Karpas-422 (cell line): ENCODE measurements at places on chromosomes 3 and 15. TPM values are rescaled to one million over a fixed set of nuclear protein-coding genes. Genes with fewer than 3 reads are reported as not detected.
A peak's percentile ranks its signal among the peaks of the same experiment; 100 is the strongest.

GRCh38 chr15:87570206-87570605, 686.3 kb downstream of the NTRK3 start:
- no peak overlapping the region for H3K4me3 ChIP-seq
- no peaks in the 10 kb centered on the region for H3K4me1 ChIP-seq
- DNase-seq = no peak
- H3K27me3 ChIP-seq = no peaks in the 10 kb centered on the region
- H3K27ac ChIP-seq = no peak overlapping the region

DNA sequence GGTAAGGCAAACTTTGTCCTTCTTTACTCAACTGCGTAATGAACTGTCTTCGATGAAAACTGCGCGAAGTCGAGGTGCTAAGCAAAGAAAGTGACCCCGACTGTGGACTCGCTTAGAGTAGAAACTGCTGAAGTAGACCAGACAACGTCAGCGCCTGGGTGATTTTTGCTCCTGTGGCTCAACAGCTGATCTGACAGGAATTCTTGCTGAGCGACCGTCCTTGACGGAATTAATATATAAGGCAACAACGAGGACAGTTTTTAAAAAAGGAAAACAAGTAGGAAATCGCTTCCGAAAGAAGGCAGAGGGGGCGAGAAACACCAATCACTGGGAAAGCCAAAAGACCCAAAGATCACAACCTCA, 541 bp downstream of the RPS27L start:
- H3K27me3 ChIP-seq = no peaks in the 10 kb centered on the region
- peaks cover 10% of the 10 kb centered on the region; the same call in 1 of the 2 replicates for H3K36me3 ChIP-seq
- H3K4me3 ChIP-seq = peak overlapping the region; percentile 98
- peaks cover 17% of the 10 kb centered on the region for H3K4me1 ChIP-seq
- H3K27ac ChIP-seq = peak overlapping the region; percentile 44

DNA sequence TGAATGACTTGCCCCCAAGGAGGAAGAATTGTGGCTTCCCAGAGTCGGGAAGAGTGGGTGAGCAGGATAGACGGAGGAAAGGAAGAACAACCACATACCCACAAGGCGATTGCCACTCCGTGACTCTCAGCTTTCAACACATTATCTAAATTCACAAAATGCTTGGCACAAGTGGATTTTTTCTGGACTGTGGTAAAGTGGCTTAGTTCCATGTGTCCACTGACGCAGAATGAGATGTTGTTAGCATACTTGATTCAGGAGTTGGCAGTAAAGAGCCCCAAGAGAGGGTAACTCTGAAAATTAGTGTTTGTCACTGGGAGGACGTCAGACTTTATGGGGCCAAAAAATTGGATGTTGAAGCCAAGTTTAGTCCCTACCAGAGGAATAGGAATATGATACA, 198.8 kb upstream of the CTNNB1 start:
- H3K27me3 ChIP-seq = no peaks in the 10 kb centered on the region
- H3K4me1 ChIP-seq = no peaks in the 10 kb centered on the region
- no peak overlapping the region for H3K27ac ChIP-seq

- no peak overlapping the region for H3K4me3 ChIP-seq
- H3K36me3 ChIP-seq = peaks cover 4% of the 10 kb centered on the region; the same call in 1 of the 2 replicates
- H3K4me1 ChIP-seq = peaks cover 49% of the 10 kb centered on the region
- no peak for DNase-seq
Measured at GRCh38 chr15:55322467-55322866, 3.4 kb downstream of the PIGB start.

- no peak overlapping the region for H3K27ac ChIP-seq
- H3K4me1 ChIP-seq = no peaks in the 10 kb centered on the region
- DNase-seq = no peak
Measured at GRCh38 chr3:10432931-10433330, 72.5 kb downstream of the ATP2B2 start.

- H3K4me1 ChIP-seq = no peaks in the 10 kb centered on the region
- H3K27ac ChIP-seq = no peak overlapping the region
- no peak overlapping the region for H3K4me3 ChIP-seq
- no peaks in the 10 kb centered on the region for H3K27me3 ChIP-seq
- peak; percentile 90 for DNase-seq
- no peaks in the 10 kb centered on the region for H3K36me3 ChIP-seq
Measured at GRCh38 chr3:155701882-155702465, 42.9 kb downstream of the PLCH1 start.

- DNase-seq = no peak
- no peaks in the 10 kb centered on the region for H3K27me3 ChIP-seq
- H3K4me3 ChIP-seq = no peak overlapping the region
- H3K27ac ChIP-seq = no peak overlapping the region
- peaks cover 53% of the 10 kb centered on the region for H3K36me3 ChIP-seq
Measured at GRCh38 chr3:70981231-70981880, 602.2 kb downstream of the FOXP1 start.

DNA sequence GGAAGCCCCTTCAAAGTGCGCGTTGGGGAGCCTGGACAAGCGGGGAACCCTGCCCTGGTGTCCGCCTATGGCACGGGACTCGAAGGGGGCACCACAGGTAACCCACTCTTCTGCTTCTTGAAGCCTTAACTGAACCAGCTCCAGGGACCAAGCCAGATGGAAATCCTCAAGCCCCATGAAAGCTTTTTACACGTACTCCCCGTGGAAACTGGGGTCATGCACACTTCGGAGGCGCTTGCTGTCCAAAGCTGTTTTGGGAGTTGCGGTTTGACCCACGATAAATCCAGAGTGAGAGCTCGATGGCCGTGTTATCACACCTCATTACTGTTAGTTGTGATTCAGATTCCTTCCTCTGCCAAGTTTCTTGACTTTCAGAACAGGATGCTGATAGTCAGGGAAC, 47.5 kb downstream of the DNASE1L3 start:
- no peaks in the 10 kb centered on the region for H3K36me3 ChIP-seq
- H3K4me1 ChIP-seq = no peaks in the 10 kb centered on the region
- H3K4me3 ChIP-seq = no peak overlapping the region
- no peaks in the 10 kb centered on the region for H3K27me3 ChIP-seq
- no peak for DNase-seq

- peak; percentile 53 for DNase-seq
- no peak overlapping the region; the same call in 1 of the 2 replicates for H3K27ac ChIP-seq
- no peak overlapping the region for H3K4me3 ChIP-seq
- no peaks in the 10 kb centered on the region for H3K27me3 ChIP-seq
- H3K36me3 ChIP-seq = no peaks in the 10 kb centered on the region; the same call in 1 of the 2 replicates
Measured at GRCh38 chr3:40109641-40110490, 199.6 kb upstream of the EIF1B start.

GRCh38 chr3:188926111-188926510, 245.7 kb upstream of the TPRG1 start:
- no peaks in the 10 kb centered on the region for H3K36me3 ChIP-seq
- no peak for DNase-seq
- no peaks in the 10 kb centered on the region for H3K27me3 ChIP-seq

- H3K4me1 ChIP-seq = no peaks in the 10 kb centered on the region
- no peak for DNase-seq
- H3K36me3 ChIP-seq = no peaks in the 10 kb centered on the region
- no peak overlapping the region for H3K27ac ChIP-seq
- no peaks in the 10 kb centered on the region for H3K27me3 ChIP-seq
Measured at GRCh38 chr3:48402281-48402732, 27.6 kb downstream of the PLXNB1 start.

DNA sequence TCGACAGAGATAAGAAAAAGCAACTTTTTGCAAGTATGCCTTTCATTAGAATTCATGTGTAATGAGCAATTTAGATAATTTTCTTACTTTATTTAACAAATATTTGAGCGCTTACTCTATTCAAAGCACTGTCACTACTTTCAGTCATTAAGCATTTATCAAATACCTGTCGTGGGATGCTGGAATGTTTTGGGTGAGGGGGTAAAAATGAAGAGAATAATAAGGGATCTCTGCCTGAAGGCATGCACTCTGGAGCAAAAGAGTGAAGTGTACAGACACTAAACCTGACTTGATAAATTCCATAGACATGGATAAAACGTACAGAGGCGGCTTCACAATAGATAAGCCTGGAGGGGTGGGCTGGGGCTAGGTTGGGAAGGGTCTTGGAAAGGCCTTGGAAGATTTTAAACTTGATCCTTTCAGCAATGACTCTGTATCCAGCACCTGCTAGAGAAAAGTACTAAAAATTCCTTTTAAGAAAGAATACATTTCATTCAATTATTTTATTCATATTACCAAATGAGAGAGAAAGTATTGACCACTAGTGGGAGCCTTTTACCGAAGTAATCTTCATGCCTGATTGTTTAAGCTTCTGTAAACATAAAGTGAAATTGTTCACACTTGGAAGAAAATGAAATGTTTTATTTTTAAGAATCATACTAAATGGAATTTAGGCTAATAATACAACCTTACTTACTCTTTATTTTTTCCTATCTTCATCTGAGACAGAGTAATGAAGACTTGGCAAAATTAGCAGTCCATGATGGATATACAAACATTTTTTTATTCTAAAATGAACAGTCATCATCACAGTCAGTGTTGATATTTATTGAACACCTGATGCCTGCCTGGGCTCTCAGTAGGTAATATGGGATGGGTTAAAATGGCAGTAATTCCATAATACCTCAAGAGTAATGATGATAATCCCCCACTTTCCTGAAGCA, 113.2 kb downstream of the PPP2R3A start:
- no peak overlapping the region for H3K27ac ChIP-seq
- peak; percentile 63 for DNase-seq
- H3K36me3 ChIP-seq = no peaks in the 10 kb centered on the region

- H3K36me3 ChIP-seq = no peaks in the 10 kb centered on the region
- no peaks in the 10 kb centered on the region for H3K27me3 ChIP-seq
- H3K27ac ChIP-seq = peak within 1 kb of the TSS; percentile 60
- peaks cover 57% of the 10 kb centered on the region for H3K4me1 ChIP-seq
- DNase-seq = peak; percentile 98
Measured at GRCh38 chr3:196287440-196288140, at the start of gene PCYT1A. TSS of gene PCYT1A (minus strand) at chr3:196287726. CDS start at chr3:196270531, 17,195 bp downstream.

GRCh38 chr3:130423064-130423463, 77.6 kb downstream of the COL6A5 start:
- no peak for DNase-seq
- no peak overlapping the region for H3K4me3 ChIP-seq
- H3K4me1 ChIP-seq = no peaks in the 10 kb centered on the region
- no peaks in the 10 kb centered on the region for H3K27me3 ChIP-seq
- H3K27ac ChIP-seq = no peak overlapping the region

DNA sequence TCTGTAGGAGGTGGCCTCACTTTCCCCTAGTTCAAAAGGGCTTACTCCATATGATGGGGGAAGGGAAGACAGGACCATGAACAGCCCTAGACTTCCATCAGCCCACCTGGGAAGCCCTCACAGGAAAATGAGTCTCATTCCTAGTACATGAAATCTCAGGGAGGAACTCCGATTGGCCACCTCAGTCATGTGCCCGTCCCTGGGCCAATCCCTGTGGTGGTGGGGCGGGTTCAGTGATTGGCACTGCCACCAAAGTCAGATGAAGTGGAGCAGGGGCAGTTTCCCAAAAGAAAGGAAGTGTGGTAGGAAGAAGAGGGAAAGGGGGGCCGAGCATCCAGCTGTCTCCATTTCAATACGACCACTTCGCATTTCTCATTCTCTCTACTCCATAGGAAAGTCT, 25.9 kb upstream of the GP9 start:
- H3K27me3 ChIP-seq = no peaks in the 10 kb centered on the region
- H3K27ac ChIP-seq = no peak overlapping the region
- no peaks in the 10 kb centered on the region for H3K36me3 ChIP-seq
- DNase-seq = peak; percentile 62

- H3K4me1 ChIP-seq = no peaks in the 10 kb centered on the region
- DNase-seq = no peak
- no peak overlapping the region for H3K4me3 ChIP-seq
- no peaks in the 10 kb centered on the region for H3K36me3 ChIP-seq
- H3K27me3 ChIP-seq = no peaks in the 10 kb centered on the region
Measured at GRCh38 chr3:72345237-72345878, 502.9 kb downstream of the SHQ1 start.

DNA sequence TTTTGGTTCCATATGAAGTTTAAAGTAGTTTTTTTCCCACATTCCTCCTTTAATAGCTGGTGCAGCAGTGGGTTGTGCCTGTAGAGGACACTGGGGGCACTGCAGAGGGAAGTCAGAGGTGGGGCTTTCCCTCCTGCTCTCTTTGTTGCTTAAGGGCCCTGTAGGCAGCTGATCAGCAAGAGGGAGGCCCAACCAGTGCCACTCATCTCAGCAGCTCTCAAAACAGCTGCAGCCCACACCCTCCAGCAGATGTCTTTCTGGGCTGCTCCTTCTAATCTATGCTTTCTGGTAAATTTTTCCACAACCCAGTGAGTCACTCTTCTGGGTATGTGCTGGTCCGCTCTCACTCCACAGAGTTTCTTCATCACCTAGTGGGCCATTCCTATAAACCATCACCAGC, 263.8 kb downstream of the FEZF2 start:
- H3K27me3 ChIP-seq = no peaks in the 10 kb centered on the region
- DNase-seq = no peak
- no peak overlapping the region for H3K4me3 ChIP-seq
- H3K4me1 ChIP-seq = no peaks in the 10 kb centered on the region
- no peaks in the 10 kb centered on the region for H3K36me3 ChIP-seq

The IQCF5 gene
- total RNA-seq = not detected in 2 replicates

The CFAP20DC gene
- 0.11 TPM in 1 of 2 replicates, not detected in the other for total RNA-seq

The CCDC71 gene
- total RNA-seq = 18.4 and 22.0 TPM in 2 replicates

The SPTBN5 gene
- total RNA-seq = 0.11 and 0.22 TPM in 2 replicates

The IL5RA gene
- not detected in 2 replicates for total RNA-seq
